8988T (cell line): ENCODE measurements at places on chromosomes 6 and 20.

DNA sequence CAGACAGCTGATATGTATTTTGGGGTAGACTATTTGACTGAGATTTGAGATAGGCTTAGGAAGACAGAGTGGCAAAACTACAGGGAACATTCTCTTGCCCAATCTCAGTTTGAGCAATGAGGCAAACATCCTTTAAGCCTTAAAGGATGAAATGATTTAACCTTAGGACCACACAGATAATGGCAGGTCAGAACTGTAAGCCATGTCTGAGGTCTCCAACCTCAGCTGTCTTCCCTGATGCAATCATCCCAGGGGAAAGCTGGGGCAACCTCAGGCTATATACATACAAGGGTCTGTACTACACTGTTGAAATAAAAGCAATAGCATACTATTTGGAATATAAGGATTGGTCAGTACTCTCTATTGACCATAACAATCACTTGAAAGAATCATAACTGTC is 83.8 kb upstream of the NUP153 start:
- DNase-seq: no peak

GRCh38 chr20:3315136-3315535 is 76.1 kb upstream of the SLC4A11 start:
- no peak for DNase-seq

GRCh38 chr6:145155873-145156782 is 579.2 kb downstream of the EPM2A start:
- DNase-seq: no peak

DNA sequence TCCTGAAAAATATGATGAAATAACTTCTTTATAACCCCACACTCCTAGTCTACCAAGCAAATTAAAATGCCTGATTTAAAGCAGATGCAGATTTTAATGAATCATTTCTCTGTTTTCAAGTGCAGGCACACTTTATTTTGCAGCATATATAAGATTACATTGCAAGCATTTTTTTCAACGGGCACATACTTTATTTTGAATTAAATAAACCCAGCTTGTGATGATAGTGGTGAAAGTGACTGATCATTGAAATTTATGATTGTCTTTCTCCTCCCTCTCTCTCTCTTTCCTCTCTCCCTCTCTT is 12.2 kb upstream of the MOXD1 start:
- no peak for DNase-seq

- DNase-seq: no peak
These were observed 13.9 kb downstream of the NT5E start for GRCh38 chr6:85463621-85464259.

GRCh38 chr20:21505161-21505809 is 8.6 kb downstream of the NKX2-2 start:
- peak; percentile 100 for DNase-seq

GRCh38 chr20:17969278-17969883 is 563 bp downstream of the MGME1 start:
- no peak for DNase-seq

DNA sequence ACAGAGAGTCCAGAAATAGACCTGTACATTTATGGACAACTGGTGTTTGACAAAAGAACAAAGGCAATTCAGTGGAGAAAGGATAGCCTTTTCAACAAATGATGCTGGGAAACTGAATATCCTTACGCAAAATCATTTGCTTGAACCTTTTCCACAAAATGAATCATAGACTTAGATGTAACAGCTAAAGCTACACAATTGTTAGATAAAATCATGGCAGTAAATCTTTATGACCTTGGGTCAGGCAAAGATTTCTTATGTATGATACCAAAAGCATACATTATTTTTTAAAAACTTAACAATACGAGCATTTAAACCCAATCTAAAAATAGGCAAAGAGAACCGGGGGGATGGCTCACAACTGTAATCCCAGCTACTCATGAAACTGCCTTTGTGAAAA is 73.5 kb upstream of the DST start:
- no peak for DNase-seq

- DNase-seq: no peak
These were observed 58.4 kb downstream of the DLGAP4 start for GRCh38 chr20:36364506-36364905.

DNA sequence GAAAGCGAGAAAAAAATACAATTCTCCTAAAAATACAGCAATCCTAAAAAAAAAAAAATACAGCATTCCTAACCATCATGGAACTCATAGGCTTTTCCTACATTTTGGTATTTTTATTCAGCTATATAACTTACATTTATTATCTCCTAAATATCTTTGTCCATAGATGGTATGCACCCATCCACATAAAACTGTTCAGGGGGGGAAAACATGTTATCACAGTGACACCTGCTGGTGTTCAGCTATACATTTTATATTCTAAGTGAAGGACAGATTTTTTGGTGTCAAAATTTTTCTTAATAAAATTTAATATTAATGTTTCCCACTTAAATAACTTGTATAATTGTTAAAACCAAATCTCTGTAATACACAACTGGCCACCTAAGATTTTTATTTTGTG is 58.0 kb downstream of the BLOC1S5 start:
- peak; percentile 26 for DNase-seq

DNA sequence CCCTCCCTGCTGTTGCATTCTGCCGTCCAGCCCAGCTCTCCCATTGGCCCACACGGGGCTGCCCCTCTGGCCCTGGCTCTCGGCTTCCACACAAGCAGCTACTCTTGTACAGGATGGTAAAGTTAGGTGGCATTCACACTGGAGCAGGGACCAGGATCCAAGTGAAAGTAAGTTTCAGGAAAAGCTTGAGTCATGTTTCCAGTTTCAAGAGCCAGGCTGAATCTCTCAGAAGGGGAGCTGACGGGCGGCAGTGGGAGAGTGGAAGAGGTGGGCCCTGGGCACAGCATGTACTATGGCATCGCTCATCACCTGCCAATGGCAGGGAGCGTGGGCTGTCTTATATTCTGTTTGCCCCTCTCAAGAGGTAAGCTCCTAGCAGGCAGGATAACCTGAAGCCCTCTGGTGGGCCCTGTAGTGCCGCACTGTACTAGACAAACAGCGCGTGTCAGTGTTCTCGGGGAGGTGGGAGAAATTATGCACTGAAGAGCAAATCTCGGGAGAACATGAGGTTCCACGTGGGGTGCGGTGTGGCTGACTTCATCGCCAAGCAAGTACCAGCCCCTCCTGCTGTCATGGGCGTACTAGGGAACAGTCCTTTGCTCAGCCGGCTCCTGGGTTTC is 241.5 kb downstream of the NRN1 start:
- no peak for DNase-seq

- no peak for DNase-seq
These were observed 53.9 kb downstream of the PREX1 start for GRCh38 chr20:48773837-48774418.

DNA sequence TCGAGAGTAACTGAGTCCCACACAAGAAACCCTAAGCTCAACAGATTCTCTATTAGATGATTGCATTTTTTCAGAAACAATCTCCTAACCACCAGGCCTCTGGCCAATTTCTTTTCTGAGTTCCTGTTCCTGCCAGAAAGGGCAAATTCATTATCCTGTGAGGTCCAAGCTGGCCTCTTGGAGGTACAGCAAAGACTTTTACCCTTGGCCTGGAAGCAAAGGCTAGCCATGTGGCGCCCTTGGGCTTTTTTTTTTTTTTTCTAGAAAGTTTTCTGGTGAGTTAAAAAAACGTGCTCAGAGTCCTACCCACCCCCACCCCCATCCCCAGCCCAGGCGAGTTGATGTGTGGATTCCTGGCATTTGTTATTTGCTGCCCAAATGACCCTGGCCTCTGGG is 59.0 kb upstream of the EEF1A1 start:
- DNase-seq: no peak

DNA sequence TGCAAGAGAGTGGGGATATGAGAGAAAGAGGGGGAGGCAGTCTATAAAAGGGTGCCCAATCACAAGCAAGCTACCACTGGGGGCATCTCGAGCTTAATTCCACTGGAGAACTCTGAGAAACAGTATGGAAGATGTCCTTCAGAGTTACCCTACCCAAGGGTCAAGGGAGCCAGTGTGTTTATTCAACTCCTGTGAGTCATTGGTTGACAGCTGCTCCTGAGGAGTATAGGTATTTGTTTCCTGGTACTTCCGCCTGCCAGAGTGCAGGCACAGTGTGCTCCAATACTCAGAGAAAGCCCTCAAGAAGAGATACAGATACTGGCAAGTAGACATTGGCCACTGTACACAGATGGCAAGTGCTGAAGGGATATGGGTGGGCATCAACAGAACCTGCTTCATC is 49.5 kb downstream of the ARHGAP40 start:
- DNase-seq: no peak

GRCh38 chr6:40881501-40881900 is 157.5 kb downstream of the UNC5CL start:
- no peak for DNase-seq

GRCh38 chr6:80872951-80873308 is 766.5 kb downstream of the BCKDHB start:
- DNase-seq: no peak

GRCh38 chr20:10498200-10498599 is 63.1 kb downstream of the SLX4IP start:
- no peak for DNase-seq

DNA sequence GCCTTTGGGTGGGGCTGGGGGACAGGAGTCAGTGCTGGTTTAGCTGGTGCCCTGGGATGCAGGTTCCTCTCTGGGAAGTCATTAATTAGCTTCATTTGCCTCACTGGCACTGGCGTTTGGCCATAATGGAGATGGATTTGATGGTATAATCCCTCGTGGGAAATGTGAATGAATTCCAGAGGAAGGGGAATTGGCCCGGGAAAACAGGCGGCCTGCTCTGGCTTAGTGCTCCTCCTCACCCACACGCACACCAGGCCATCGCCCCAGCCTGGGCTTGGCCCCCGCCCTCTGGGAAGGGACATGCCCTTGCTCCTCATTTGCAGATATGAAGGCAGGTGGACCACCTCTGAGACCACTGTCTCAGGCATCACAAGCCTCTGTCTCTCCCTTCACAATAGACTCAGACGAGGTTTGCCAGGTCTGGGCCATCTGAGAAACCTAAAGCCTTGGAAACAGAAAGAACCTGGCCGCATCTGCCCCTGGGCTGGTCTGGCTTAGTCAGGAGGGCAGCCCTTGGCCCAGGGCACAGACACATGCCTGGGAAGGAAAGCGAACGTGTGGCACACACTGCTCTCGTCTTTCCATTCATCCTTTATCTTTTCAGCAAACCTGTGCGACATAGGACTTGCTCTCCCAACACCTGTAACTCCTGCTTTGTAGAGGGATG is 199.2 kb upstream of the CDH4 start:
- no peak for DNase-seq

DNA sequence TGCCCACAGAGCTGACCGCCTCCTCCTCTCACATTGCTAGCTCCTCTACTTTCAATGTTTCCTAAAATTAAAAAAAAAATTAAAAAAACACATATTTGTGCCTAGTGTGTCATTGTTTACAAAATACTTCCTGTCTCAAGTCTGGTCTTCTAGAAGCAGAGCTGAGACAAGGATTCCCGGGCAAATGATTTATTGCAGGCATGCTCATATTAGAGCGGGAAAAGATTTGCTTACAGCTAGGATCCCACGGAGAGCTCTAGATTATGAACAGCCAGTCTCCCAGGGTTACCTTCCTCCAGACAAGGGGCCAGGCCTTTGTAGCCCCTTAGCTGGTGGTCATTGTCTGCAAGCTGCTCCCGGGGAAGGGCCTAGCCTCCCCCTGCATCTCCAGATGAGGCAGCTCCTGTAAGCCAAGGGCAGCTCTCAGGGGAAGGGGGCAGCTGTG is 9.4 kb downstream of the PACSIN1 start:
- no peak for DNase-seq

GRCh38 chr6:139433631-139434419 is 59.4 kb upstream of the CITED2 start:
- DNase-seq: no peak

GRCh38 chr6:3013486-3013885 is 13.8 kb downstream of the NQO2 start:
- no peak for DNase-seq

DNA sequence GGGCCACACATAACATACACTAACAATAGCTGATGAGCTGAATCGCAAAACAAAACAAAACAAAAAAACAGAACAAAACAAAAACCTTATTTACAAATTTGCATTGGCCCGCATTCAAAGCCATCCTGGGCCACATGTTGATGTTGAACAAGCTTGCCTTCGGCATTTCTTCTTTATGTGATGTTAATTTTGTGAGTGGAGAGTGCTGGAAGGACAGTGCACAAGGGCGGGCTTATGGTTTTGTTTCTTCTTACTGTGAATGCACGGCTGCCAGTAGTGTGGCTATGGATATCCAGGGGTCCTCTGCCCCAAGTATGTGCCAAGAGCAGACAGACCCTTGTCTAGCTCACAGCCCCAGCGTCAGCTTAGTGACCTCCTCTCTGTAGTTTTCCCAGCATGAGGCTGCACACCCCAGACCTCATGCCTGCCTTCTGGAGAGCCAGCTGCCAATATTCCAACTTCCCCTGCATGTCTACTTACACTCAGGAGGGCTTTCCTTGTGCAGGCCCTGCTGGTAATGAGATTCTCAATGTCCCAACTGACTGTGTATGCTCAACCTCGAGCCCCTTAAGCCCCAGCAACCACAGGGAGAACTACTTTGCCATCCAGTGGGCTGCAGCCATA is 24.9 kb downstream of the ZNF292 start:
- DNase-seq: no peak

- peak; percentile 84 for DNase-seq
These were observed 34.9 kb downstream of the ANGPT4 start for GRCh38 chr20:881051-881782.

GRCh38 chr6:44404022-44404714 is 16.7 kb downstream of the CDC5L start:
- no peak for DNase-seq

DNA sequence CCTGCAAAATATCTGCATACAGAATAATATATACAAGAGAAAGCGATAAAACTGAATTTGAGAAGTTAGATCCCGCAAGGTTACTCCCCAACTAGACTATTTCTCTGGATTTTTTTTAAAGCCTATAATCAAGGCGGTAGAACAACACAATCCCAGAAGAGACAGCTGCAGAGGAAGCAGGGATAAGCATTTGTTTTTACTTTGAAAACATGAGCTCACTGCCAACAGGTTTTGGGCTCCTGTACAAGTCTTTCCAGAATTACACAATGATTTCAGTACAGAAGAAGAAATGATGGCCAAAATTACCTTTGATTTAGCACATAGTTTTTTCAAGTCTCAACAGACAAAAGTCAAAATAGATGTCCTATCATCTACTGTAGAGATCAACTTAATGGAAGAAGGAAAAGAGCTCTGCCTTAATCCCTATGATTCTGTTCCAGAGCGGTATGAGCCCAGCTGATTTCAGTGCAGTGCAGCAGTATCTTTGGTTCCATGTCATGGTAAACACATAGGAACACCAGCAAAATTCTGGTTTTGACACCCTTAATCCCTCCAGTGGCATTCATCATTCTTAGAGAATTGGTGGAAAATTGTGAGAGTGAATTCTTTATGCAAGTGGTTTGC is 304.3 kb downstream of the HDGFL1 start:
- no peak for DNase-seq
